ENCODE measurements at places on chromosomes 7 and 10. TPM values are rescaled to one million over a fixed set of nuclear protein-coding genes. Genes with fewer than 3 reads are reported as not detected.

WDFY4 gene
- total RNA-seq = 2.4 TPM

UPK3B gene
- total RNA-seq = 2.7 TPM

DNA sequence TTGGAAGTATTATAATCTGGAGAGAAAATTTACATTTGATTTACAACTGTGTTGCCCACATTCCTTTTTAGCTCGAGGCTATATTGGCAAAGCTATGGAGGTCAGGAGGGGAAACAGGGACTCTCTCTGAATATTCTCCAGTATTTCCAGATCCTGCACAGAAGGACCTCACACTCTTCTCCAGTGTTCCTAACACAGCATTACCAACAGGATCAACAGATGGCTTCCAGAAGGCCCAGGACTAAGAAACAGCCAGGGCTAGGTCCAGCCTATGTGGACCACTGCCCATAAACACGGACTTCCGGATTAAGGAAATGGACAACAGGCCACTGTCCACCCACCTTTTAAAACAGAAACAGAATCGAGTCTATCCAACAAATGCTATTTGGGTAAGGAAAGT is 65.3 kb downstream of the CHCHD3 start:
- no peak for DNase-seq

ELOVL3 gene
- total RNA-seq = 0.22 TPM

DNA sequence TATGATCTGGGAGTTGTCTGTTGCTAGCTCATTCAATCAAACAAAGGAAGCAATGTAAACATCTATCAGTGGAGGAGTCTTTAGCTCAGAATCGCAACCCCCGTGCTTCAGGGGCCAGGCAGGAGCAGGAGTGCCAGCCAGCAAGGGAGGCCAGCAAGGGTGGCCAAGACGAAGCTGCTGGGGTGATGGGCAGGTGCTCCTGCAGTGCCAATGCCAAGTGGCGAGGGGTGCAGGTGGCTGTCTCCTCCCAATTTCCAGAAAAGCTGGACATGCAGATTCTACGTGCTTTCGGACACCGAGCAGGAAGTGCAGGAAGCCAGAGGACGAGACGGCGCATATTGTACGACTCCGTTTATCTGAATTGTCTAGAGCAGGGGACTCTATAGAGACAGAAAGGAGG is 48.1 kb upstream of the EBF3 start:
- DNase-seq = no peak

Data from activated naive CD8-positive, alpha-beta T cell treated with anti-CD3 and anti-CD28 coated beads, Interleukin-2, amount 10 ng/mL, durations not matched to agents 7 days and 5 days (primary cell).